ENCODE measurements at places on chromosomes 3 and 15.

GRCh38 chr15:67184208-67184925, 70.1 kb downstream of the AAGAB start:
- no peak for DNase-seq

DNA sequence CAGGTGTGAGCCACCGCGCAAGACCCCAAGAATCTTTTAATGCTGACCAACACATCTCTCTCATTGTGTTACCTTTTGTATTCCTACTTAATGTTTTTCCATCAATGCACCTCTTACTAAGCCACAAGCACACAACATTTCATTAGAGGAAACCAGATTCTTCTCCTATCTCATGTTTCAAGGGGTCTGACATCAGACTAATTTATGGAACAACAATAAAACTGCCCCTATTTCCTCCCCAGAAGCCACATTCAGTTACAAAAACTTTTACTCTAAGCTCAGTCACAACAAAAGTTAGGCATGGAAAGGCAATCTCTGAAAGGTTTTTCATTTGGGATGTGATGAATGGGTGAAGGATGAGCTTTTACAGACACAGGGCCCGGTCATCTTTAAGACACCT, 251.8 kb downstream of the MAGI1 start:
- DNase-seq: no peak

DNA sequence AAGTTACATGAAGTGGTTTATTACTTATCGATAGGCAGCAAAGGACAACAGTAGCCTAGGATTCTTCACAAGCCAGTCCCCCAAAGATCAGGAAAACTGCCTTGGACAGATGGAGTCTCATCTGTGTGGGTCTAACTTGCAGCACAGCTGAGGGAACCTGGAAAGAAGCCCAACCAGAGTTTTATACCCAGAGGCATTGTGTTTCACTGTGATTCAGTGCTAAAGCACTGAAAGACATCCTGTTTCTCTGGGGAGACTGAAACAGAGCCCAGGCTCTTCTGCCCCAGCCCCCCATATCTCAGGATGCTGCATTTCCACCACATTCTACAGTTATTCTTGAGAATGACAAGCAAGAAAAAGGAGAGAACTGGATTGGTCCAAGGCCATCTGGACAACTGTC, 48.2 kb upstream of the PYDC2 start:
- no peak for DNase-seq

DNA sequence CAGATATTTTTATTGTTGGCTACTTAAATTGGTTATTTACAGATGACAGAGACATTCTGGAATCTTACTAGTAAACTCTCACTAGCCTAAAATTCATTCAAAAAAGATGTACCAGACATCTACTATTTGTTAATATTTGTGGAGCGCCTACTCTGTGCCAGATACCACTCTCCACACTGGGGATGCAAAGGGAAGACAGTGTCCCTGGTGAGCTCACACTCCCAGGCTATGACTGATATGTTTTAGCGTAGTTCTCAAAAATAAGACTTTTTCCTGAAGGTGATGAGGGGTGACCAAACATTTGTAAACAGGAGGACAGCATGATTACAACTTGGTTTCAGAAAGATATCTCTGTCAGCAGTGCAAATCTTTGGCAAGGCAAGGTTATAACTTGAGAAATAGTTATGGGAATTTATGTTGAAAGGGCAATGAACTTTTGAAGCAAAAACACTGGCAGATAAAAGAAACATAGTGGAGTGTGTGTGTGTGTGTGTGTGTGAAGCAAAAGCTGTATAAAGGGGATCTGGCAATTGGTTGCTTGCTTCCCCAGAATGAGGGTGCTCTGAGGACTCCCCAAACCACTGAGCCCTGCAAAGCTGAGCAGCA, 51.2 kb downstream of the HACD2 start:
- DNase-seq: no peak

GRCh38 chr3:11803977-11804892, 42.5 kb downstream of the TAMM41 start:
- peak; percentile 61 for DNase-seq

DNA sequence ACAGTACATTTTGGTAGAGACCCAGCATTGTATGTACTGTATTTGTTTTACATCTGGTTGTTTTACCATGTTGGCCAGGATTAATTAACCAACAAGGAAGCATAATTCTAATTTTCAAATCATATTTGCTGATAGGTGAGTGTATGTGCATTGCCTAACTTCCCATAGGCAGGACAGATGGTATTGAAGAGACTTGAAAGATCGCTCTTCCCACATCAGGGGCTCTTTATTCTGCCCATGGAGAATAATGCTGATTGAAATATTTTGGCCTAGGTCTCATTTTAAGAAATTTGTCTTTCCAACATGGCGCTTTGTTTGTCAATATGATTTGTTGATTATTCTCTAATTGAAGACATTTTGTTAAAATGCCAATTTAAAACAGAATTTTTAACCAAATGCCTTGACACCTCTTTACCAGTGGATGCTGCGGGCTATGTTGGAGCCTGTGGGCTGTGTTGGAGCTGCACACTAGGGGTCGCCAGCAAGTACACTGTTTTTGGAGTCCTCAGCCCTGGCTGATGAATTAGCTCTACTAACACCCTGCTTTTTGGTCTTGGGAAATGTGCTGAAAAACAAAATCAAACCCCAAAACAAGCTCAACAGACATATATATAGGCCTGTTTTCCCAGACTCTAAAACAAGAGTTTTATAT, 5.3 kb downstream of the P2RY12 start:
- DNase-seq: peak; percentile 14

DNA sequence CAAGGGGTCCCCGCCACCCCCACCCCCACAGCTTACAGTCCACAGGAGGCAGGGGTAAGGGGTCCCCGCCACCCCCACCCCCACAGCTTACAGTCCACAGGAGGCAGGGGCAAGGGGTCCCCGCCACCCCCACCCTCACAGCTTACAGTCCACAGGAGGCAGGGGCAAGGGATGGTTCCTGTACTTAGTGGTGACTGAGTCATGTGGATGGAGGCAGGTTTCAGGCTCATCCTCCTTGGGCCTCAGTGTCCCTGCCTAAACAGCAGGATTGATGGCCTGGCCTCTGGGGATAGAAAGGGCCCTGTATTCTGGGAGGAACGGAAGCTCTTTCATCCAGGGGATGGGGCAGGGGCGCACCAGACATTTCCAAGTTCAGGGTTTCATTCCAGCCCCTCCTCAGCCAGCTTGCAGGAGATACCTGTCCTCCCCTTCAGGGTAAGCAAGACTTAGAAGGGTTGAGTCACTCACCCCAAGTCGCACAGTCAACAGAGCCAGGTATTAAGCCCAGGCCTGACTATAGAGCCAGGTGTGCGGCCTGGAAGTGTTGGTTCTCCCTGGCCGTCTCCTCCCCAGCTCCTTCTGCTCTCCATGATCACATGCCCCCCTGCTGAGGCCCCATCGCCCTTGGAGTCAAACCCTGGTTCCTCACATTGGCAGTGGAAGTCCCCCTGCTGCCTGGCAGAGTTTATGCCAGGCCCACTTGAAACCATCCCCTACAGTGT, 12.5 kb downstream of the CSK start:
- no peak for DNase-seq

- DNase-seq: no peak
Observed at GRCh38 chr3:52245322-52246263, at the start of gene PPM1M. Gene PPM1M, plus strand, starts transcription at chr3:52245759. Its CDS starts 66 bp downstream, at chr3:52245825.

DNA sequence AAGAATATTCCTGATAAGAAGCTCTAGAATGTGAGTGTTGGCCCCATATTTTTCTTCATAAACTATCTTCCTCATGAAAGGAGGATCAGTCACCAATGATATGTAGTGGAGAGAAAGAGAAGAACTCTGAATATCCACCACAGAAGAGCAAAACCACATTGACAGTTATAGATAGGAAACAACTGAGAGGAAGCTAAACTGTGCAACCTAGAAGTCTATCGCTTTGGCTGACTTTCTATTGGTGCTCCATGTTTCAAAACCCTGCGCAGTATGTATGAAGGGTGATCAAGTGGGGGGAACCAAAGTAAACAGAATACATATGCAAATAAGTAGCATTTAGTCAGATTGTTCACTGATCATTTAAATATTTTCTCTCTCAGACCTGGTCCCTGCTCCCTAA, 41.0 kb upstream of the ZNF280D start:
- peak; percentile 93 for DNase-seq

- no peak for DNase-seq
Observed at GRCh38 chr15:77710637-77711036, 77.9 kb upstream of the LINGO1 start.

DNA sequence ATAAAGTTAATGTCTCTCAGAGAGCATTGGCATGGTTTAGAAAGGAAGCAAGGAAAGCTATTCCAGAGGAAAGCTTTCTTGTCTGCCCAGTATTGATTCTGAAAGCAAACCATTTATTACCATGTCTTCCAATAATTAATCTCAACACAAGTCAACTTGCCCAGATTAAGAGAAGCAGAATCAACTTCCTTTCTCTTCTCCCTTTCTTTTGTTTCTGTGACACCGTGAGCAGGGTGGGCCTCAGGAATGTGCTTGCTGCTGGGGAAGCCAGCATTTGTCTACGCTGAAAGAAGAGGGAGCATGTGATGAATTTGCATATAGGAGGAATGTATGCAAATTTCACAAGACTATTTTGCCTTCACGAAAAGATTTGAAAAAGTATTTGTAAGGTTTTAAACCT, 368.6 kb upstream of the ROPN1 start:
- DNase-seq: no peak
